ENCODE measurements at places on chromosomes 2 and 18.

GRCh38 chr2:181152701-181153100 is 172.3 kb downstream of the UBE2E3 start:
- DNase-seq, result no peak

DNA sequence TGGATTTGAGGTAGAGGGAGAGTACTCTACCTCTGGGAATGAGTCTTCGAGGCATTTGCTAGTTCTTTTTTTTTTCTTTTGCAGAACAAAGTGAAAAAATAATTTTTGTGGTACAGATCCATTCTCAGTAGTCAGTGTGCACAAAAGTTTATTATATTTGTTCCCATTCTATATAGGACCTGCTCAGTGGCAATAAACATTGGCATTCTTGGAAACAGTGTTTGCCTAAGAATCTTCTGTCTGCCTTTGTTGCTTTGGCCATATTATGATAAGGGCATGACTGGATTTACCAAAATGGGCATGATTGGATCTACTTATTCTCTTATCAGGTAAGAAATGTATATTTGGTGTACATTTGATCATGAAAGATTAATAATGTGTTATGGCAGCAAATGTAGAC is 583.3 kb downstream of the PLCL1 start:
- DNase-seq, result no peak

- no peak for DNase-seq
These were observed 25.2 kb upstream of the ACVR1 start for GRCh38 chr2:157901325-157901724.

DNA sequence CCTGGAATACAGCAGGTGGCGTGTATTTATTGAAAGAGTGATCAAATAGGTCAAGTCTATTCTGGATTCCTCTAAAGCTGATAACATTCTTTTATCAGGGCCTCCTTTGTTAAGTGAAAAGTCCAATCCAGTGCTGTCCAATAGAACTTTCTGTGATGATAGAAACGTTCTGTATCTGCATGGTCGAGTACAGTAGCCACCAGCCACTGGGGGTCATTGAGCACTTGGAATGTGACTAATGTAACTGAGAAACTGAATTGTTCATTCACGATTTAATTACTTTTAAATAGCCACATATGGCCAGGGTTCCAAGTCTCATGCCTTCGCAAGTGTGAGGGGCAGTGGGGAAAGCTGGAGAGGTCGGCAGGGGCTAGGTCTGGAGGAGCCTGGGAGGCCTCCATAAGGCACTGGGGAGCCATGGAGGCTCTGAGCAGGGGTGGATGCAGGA is 20.5 kb downstream of the SH2D6 start:
- DNase-seq, result no peak

DNA sequence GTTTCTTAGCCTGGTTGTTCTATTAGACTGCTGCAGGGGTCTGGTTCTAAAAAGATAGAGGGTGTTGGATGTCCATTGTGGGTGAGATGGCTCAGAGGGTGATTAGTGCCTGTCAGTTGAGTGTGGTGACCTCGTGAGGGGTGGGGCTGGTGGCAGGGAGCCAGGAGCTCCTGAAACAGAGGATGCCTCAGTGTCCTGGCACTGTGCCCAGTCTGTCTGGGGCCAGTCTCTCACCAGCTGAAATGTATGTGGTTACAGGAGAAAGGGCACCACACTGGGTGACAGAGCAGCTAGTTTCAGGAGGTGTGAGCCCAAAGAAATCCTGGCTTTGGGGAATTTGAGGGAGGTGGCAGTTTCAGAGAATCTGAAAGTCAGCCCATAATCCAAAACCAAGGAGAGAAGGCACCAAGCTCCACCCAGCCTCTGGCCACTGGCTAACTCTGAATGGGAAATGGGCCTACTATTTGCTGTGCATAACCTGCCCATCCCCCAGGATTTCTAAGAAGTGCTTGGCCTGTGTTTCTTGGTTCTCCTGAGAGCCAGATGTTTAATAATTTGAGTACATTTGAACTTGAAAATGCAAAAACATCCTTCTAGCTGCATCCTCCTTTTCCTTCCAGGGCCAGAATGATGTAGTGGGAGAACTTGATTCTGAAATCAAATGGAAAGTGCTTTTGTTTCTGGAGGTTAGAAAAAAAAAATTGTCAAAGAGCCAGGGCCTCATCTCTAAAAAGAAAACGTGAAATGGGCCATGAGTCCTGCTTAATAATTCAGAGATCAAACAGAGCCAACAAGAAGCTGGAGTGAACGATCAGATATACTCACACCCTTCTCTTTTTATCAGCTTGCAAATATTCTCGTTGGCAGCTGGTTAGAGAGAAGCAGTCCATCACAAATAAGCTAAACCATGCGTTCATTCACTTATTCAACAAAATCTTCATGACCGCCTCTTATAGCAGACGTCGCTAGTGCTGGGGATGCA is 92.3 kb downstream of the B3GNT2 start:
- no peak for DNase-seq

Measured in T follicular helper cell (primary cell).